ENCODE measurements at places on chromosomes 3 and 15.

DNA sequence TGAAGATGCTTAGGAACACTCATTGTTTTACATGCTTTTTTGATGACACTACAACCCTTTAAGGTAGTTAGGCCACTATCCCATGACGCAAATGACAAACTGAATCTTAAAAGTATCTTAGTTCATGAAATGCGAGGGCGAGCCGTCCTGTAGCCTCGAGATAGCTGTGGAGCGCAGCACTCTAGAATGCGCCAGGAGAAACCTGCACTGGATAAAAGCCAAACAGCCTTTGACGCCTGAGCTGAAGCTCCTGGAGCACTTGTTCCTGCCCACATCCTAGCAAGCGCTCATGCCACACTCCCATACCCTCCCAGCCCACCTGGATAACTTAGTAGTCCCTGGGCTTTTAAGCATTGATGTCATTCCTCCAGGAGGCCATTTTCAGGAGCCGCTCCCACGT, 516.9 kb downstream of the GABRG3 start:
- DNase-seq: no peak

DNA sequence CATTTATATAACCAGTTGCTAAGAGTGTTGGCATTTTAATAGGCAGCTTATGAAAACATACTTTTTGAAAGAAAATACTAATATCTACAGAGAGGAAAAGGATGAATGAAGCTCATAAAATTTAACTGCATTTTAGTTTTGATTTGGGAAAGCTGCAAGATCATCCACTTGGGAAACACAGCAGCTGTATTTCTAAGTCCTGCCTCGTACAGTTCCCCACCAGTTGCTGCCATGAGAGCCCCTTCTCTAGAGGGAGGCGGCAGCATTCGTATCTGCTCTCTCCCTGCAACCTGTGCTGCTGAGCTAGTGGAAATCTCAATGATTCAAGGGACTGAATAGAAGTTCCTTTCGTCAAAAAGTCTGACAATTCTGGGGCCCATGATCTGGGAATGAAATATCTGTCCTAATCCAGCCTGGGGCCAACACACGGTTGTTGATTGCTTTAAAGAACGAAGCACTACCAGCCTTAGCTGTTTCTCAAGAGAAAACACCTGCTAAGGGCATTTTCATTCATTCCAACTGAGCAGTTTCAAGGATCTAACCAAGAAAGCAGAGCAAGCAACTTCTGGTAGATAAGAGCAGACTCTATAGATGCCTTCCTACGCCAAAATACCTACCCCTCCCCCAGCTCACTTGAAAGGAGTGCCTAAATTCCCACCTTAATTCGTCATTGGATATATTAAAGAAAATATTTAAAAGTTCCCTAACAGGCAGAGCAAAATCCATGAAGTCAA, 223.7 kb downstream of the MAGI1 start:
- DNase-seq: no peak

- DNase-seq: no peak
Observed at GRCh38 chr15:87736401-87736800, 520.1 kb downstream of the NTRK3 start.

DNA sequence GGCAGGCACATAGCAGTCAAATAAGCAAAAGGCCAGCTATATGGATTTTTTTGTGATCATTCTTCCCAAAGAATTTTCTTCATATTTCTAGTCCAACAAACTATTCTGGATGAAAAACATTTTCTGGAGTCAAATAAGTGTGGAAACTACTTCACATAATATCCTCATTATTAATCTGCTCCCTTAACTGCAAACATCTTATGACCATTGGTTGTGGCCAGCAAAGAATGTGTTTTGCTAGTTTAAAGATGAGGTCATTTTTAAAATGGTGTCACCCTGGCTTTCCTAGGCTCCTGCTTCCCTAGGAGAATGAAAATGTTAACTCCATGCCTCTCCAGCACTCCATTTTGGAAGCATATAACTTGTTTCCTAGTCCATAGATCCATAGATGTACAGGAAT, 118.8 kb downstream of the SST start:
- no peak for DNase-seq

DNA sequence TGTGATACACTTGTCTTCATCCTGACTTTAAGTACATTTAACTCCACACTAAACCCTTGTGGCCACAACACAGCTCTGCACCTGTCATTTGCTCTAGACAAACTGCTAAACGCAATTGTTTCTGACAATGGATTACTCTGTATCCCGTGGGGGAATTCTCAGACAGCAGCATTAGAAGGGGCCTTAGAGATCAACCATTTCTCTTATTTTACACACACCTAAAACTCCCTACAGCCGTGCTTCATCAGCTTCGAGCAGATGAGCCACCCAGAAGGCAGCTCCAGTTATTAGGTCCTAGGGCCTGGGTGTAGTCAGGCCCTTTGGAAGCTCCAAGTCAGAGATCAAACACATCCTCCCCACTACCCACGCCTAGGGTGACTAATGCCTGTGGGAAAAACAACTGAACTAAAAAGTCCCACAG, 1.3 kb upstream of the IL12A start:
- no peak for DNase-seq

DNA sequence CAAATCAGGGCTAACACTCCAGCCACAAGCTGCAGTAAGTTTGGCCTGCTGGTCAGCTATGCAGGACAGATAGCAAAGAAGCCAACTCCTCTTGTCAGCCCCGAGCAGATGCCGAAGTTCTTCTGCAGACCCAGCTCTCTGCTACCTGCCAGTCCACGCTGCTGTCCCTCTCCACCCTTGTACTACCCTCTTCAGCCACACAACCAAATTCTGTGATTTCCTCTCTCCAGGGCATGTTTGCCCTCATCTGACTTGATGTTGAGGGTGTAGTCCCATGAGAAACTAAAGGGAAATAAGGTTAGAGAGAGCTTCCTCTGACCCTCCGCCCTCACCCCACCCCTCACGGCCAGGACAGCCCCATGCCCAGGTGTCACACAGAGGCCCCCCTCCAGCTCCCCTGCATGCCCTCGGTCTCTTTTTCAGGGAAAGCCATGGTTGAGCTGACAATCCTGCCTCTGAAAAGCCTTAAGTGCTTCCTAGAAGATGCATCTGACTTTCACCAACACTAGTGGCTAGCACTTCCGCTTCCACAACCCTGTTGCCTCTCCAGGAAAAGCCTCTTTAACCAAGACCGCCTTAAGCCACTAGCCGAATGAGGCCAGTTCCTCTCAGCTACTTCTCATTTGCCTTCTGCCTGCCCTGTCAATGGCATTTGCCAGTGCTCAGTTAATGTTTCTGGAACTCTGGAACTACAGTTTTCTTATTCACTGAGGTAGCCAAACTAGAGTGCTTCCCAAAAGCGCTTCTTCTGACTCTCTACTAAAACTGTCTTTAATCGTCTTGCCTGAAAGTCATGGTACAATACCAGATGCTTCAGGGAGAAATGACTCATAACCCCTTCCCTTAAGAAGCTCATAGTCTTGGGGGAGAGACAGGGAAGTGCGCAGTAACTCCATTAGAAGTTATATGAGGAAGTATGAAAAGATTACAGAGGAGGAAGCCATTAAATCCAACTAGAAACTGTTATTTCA, 300.4 kb upstream of the STT3B start:
- no peak for DNase-seq

DNA sequence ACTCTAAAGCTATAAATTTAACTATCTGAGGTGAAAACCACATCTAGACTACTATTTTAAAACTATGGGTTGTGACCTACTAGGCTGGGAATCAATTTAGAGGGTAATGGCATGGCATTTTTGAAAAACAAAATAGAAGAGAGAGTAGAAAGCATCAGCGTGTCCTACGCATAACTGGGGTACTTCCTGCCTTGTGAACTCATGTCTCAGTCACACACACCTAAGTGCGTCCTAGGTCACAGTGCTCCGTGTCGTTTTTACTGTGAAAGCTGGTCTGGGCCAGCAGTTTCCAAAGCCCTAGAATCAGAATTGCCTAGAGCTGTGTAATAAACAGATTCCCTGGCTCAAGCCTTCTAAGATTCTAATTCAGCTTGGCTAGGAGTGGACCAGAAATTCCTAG, 32.3 kb downstream of the RFT1 start:
- no peak for DNase-seq

GRCh38 chr15:41928637-41929620, 35.1 kb upstream of the SPTBN5 start:
- DNase-seq: peak; percentile 13

- DNase-seq: no peak
Observed at GRCh38 chr3:139944256-139944910, 9.4 kb downstream of the CLSTN2 start.

DNA sequence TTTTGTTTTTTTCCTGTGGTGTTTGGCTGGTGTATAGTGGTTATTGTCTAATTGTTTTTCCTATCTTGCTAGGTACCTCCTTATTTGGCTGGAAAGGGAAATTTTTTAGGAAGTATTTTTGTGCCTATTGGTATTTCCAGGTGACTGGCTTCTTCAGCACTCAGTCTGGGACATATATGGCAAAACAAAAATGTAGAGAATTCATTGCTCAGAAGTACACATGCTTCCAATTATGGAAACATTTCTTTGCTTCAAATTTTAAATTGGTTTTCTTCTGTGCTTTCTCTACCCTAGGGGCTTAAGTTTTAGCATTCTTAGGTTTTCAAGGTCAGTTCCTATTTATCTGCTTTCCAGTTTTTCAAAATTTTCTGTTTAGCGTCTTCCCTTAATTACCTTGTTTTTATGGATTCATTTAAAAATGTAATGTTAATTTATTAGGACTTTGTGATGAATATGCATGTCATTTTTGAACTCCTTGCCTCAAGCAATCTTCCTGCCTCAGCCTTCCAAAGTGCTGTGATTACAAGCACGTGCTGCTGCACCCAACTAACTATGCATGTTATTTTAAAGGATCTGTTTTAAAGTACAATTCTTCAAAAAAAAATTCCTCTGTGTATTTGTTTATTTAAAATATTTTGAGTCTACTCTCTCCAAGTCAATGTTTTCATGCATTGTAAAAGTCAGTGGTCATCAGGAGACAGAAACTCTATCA, 231.9 kb upstream of the DPPA4 start:
- DNase-seq: no peak

- no peak for DNase-seq
Observed at GRCh38 chr15:44736181-44736765, at the start of gene TRIM69. TRIM69 (plus strand) TSS chr15:44736528; CDS start chr15:44736705, 177 bp downstream.

- no peak for DNase-seq
Observed at GRCh38 chr3:194492001-194492400, 5.2 kb upstream of the ATP13A3 start.

Data from activated CD4-positive, alpha-beta T cell treated with anti-CD3 and anti-CD28 coated beads, Interleukin-2, Interleukin-4, amounts not matched to agents 100 ng/mL and 50 ng/mL, durations not matched to agents 16 hours and 8 hours (primary cell).